ENCODE measurements at places on chromosomes 16 and 17.
A peak's percentile ranks its signal among the peaks of the same experiment; 100 is the strongest.

DNA sequence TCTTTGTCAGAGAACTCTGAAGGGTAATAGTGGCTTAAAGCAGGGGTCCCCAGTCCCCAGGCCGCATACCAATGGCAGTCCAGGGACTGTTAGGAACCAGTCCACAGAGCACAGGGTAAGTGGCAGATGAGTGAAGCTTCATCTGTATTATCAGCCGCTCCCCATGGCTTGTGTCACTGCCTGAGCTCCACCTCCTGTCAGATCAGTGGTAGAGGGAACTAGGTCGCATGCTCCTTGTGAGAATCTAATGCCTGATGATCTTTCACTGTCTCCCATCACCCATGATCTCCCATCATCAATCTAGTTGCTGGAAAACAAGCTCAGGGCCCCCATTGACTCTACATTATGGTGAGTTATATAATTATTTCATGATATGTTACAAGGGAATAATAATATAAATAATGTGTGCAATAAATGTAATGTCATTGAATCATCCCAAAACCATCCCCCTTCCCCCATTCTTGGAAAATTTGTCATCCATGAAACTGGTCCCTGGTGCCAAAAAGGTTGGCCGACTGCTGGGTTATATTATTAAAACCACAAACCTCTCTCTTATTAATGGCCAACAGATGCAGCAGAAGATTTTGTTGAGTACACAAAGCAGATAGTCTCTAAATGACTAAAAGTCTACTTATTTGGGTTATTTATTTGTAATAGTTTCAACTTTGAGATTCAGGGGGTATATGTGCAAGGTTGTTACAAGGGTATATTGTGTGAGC lies 782.7 kb downstream of the CDH11 start:
- no peak overlapping the region for H3K27ac ChIP-seq
- H3K27me3 ChIP-seq, result no peaks in the 10 kb centered on the region
- H3K4me3 ChIP-seq, result no peak overlapping the region
- no peaks in the 10 kb centered on the region for H3K36me3 ChIP-seq
- no peaks in the 10 kb centered on the region for H3K4me1 ChIP-seq
- no peak for DNase-seq

DNA sequence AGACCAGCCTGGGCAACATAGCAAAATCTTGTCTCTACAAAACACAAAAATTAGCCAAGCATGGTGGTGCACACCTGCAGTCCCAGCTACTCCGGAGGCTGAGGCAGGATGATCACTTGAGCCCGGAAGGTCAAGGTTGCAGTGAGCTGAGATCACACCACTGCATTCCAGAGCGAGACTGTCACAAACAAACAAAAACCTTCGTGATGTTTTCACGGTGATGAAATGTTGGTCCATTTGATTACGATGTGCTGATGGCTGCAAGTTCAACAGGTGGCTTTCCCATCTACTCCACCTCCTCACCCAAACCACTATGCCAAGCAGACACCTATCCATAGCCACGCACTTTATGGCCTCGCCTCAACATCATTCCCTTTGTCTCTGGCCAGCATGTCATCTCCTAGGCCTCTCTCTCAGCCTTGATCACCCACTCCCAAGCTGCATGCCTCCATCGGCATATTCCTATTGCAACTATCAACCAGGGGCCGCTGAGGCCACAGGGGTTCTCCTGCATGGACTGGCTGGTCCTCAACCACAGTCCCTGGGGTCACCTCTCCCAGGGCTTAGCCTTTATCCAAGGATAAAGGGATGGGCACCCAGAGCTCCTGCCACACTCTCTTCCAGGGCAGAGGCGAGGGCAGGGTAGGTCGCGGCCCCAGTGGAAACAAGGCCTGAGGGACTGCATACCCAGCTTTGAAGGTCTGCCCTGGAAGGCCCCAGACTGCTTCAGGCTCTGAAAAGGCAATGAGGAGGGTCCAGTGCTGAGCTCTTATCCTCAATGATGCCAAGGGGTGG lies 17.1 kb upstream of the ALOX15B start:
- H3K4me3 ChIP-seq, result no peak overlapping the region
- DNase-seq, result no peak
- H3K27me3 ChIP-seq, result no peaks in the 10 kb centered on the region
- H3K36me3 ChIP-seq, result no peaks in the 10 kb centered on the region
- H3K4me1 ChIP-seq, result no peaks in the 10 kb centered on the region

- no peak overlapping the region for H3K27ac ChIP-seq
- no peak overlapping the region for H3K4me3 ChIP-seq
- no peaks in the 10 kb centered on the region for H3K36me3 ChIP-seq
These were observed 22.6 kb downstream of the ACSM1 start for GRCh38 chr16:20674684-20675487.

DNA sequence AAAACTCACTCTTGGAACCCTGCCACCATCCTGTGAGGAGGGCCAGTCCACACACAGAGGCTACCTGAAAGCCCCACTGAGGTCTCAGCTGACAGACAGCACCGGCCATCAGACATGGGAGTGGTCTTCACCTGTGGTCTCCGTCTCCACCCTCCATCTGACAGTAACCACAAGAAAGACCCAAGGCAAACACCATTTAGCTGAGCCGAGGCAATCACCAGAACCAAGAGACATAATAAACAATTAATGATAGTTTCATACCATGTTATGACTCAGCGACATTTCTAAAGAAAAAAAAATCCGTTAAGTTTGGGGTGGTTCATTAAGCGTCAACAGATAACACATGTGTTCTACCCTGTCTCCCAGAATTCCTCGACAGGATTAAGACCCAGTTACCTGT lies 6.1 kb upstream of the EVPLL start:
- no peaks in the 10 kb centered on the region for H3K36me3 ChIP-seq
- no peaks in the 10 kb centered on the region for H3K4me1 ChIP-seq
- H3K27ac ChIP-seq, result no peak overlapping the region
- H3K27me3 ChIP-seq, result no peaks in the 10 kb centered on the region

- H3K27ac ChIP-seq, result no peak overlapping the region
- peaks cover 2% of the 10 kb centered on the region for H3K27me3 ChIP-seq
- DNase-seq, result no peak
- peaks cover 3% of the 10 kb centered on the region for H3K4me1 ChIP-seq
- H3K4me3 ChIP-seq, result no peak overlapping the region
- no peaks in the 10 kb centered on the region for H3K36me3 ChIP-seq
These were observed 713.2 kb downstream of the CDH11 start for GRCh38 chr16:64408699-64409098.

GRCh38 chr17:79843816-79844800 lies 4.9 kb upstream of the CBX4 start:
- DNase-seq, result peak; percentile 86
- H3K36me3 ChIP-seq, result no peaks in the 10 kb centered on the region
- no peaks in the 10 kb centered on the region for H3K4me1 ChIP-seq
- no peak overlapping the region for H3K27ac ChIP-seq
- H3K27me3 ChIP-seq, result no peaks in the 10 kb centered on the region
- peak overlapping the region; percentile 30 for H3K4me3 ChIP-seq

DNA sequence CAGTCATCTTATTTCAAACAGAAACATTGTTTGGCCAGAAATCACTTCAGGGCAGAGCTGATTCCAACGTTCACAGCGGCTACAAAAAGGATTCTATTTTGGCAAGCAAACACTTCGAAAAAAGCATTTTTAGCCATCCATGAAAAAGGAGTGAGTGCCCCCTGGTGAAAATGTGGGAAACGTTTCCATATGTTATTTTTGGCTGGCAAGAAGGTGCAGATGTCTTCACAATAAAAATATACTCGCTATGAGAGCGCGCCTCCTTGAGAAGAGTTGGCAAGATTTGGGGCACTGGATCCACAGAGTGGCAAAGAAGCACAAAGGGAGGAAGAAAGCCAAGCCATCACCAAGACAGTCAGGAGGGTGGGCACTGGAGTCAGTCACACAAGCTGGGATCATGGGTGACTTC lies 191.1 kb downstream of the CHD9NB start:
- no peaks in the 10 kb centered on the region for H3K4me1 ChIP-seq
- no peaks in the 10 kb centered on the region for H3K27me3 ChIP-seq
- no peak for DNase-seq
- no peaks in the 10 kb centered on the region for H3K36me3 ChIP-seq
- H3K27ac ChIP-seq, result no peak overlapping the region

- no peaks in the 10 kb centered on the region for H3K4me1 ChIP-seq
- H3K27me3 ChIP-seq, result no peaks in the 10 kb centered on the region
- no peak overlapping the region for H3K27ac ChIP-seq
- no peaks in the 10 kb centered on the region for H3K36me3 ChIP-seq
- H3K4me3 ChIP-seq, result no peak overlapping the region
- no peak for DNase-seq
These were observed 25.4 kb upstream of the ITGB4 start for GRCh38 chr17:75695830-75696271.

DNA sequence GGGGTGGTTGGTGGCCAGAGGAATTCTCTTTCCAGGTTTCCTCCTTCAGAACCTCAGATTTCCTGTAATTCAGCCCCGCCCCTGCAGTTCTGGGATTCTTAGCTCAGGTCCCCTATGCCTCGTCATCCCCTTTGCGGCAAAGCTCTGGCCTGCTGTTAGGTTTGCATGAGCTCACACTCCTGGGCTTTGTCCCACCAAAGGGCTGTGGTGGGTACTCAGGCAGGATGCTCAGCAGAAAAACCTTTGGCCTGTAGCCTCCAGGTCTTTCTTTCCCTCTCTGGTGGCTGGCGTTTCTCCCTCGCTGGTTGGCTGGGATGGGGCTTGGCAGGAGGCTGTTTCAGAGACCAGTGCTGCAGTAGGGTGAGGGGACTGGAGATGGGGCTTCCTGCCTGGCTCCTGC lies 9.6 kb upstream of the PLEKHG4 start:
- H3K4me1 ChIP-seq, result no peaks in the 10 kb centered on the region
- no peaks in the 10 kb centered on the region for H3K36me3 ChIP-seq

All from aorta (tissue), 5 donors.